A549 treated with ZK216348 at 1 μM for 4 hours (cell line): ENCODE measurements at places on chromosomes 12 and 14. TPM values are rescaled to one million over a fixed set of nuclear protein-coding genes. Genes with fewer than 3 reads are reported as not detected.

Gene PLEK2
- total RNA-seq: 18.2 to 25.9 TPM (median 20.9 TPM) in 5 replicates

Gene PLEKHG7
- total RNA-seq: not detected in 5 replicates

Gene ART4
- not detected in 5 replicates for total RNA-seq

Gene MANSC4
- not detected in 5 replicates for total RNA-seq

Gene GARIN6
- total RNA-seq: not detected in 5 replicates

Gene SYCP3
- total RNA-seq: not detected in 5 replicates

Gene SIX4
- 1.7 to 3.8 TPM (median 3.1 TPM) in 5 replicates for total RNA-seq

Gene LRRK2
- total RNA-seq: 1.2 to 2.4 TPM (median 1.6 TPM) in 5 replicates

Gene ANO6
- 43.4 to 72.8 TPM (median 59.4 TPM) in 5 replicates for total RNA-seq

Gene SYNDIG1L
- total RNA-seq: not detected in 5 replicates

Gene RAD51AP1
- total RNA-seq: 14.5 to 30.1 TPM (median 19.3 TPM) in 5 replicates

Gene FAIM2
- 0.09 TPM in 1 of 5 replicates, not detected in the others for total RNA-seq

Gene NOVA1
- total RNA-seq: 3.5 to 7.6 TPM (median 4.8 TPM) in 5 replicates

Gene KRT77
- not detected in 5 replicates for total RNA-seq

Gene IL23A
- total RNA-seq: 0.31 to 0.70 TPM (median 0.46 TPM) in 5 replicates

Gene RD3L
- not detected in 5 replicates for total RNA-seq

Gene KRT6C
- not detected in 5 replicates for total RNA-seq

Gene FAM222A
- 3.5 to 6.9 TPM (median 5.2 TPM) in 5 replicates for total RNA-seq

Gene SNX6
- total RNA-seq: 60.4 to 87.9 TPM (median 75.2 TPM) in 5 replicates
